ENCODE measurements at places on chromosomes 16 and 17.

DNA sequence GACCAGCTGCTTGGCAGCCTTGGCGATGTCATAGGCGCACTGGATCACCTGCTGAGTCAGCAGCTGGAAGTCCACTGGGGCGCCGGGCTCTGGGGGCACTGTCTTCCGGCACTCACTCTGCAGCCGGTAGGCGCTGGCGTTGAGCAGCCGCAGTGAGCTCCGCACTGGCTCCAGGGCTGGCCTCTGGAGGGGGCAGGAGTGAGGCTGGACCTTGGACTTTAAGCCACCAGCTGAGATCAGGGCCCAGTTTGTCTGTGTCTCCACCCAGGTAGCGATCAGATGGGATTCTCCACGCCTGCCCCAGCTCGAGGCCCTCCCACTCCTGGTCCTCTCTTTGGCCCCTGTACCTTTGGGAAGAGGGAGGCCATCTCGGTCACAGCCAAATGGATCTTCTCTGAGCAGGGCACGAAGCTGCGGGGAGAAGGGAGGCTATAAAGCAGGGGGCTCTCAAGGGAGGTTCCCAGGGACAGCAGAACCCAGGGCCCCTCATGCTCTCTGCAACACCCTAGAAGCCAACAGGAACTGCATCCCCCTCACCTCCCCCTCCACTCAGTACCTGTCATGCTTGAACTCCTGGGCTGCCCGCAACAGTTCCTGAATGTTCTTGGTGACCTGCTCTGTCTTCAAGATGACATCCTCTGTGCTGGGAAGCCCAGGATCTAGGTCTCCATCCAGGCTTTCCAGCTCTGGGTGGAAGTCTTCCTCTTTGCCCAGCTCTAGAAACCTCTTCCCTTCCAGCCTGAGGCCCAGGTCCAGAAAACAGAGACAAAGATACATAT lies 6.4 kb downstream of the TP53I13 start:
- DNase-seq: no peak

- no peak for DNase-seq
These were observed 15.0 kb upstream of the KDM6B start for GRCh38 chr17:7818746-7819645.

DNA sequence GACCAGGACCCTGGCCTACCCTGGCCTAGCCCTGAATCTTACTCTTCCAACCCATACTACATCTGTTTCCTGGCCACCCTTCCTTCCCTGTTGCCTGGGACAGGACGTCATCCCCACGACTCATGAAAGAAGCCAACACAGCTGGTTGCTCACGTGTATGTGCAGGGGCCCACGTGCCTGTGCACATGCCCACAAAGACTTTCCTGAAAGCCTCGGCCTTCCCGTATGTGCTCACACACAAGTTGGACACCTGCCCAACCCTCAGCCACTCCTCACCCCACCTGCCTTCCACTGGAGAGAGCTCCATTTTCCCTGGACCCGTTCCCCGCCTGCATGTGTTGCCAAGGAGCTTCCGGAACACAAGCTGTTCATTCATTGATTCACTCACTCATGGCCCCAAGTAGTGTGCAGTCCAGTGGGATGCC lies 7.0 kb downstream of the PLXDC1 start:
- DNase-seq: peak; percentile 72

DNA sequence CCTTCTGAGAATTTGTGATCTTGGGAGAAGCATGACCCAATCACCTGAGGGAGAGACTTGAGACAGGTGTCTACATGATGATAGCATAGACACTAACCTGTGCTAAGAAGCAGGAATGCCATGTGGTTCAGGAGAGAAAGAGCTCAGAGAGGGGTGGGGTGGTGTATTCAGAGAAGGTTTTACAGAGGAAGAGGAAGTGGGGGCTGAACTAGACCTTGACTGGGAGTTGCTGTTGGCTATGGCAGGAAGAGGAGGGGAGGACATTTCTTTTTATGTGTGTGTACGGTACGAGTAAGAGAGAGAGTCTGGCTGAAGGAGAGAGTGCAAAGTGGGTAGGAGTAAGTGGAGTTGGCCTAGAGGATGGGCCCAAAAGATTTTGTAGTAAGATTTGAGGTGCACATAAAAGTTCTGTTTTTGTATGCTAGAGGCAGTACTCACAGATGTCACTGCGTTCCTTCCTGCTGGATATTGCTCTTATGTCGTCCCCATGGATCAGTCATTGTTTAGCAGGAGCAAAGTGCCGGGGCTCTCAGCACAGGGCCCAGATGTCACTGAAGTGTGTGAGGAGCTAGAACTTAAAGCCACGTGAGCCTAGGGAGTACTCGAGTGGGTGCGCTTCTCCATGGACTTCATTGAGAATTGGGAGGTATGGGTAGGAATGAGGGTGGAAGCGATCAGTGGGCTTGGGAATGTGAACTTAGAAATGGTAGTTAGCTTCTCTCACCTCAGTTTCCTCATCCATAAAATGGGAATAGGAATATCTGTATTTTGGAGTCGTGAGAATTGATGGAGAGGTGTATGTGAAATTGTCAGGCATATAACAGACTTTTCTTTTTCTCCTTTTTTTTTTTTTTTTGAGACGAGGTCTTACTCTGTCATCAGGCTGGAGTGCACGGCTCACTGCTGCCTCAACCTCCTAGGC lies 22.1 kb downstream of the SLC7A6 start:
- DNase-seq: no peak

GRCh38 chr16:84463221-84463620 lies 41.2 kb downstream of the MEAK7 start:
- DNase-seq: no peak

DNA sequence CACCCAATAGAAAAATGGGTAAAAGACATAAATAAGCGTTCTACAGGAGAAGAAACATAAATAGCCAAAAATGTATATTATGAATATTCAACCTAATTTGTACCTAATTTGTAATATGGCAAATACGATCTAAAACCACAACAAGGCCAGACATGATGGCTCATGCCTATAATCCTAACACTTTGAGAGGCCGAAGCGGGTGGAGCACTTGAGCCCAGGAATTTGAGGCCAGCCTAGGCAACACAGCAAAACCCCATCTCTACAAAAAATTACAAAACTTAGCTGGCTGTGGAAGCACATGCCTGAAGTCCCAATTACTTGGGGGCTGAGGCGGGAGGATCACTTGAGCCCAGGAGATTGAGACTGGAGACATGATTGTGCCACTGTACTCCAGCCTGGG lies 30.1 kb downstream of the CRLF3 start:
- DNase-seq: no peak

DNA sequence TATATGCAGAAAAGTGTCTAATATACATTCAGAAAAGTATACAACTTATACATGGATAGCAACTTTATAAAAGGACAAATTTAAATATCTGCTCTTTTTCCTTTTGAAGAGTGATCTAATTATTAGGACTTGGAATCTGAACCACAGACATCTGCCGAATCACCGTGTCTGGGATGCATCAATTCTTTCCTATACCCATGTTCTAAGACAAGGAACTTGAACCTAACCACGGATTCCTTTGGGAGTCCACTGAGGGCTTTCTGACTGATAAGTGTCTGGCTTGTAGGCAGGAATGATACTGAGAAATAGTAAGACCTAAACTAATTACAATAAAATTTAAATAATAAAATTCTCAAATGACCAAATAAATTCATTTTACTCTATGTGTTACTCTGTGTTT lies 54.2 kb downstream of the NDEL1 start:
- DNase-seq: no peak

- DNase-seq: no peak
These were observed 57.4 kb downstream of the HS3ST3A1 start for GRCh38 chr17:13544292-13544691.

- DNase-seq: no peak
These were observed 1.2 kb downstream of the RABEP2 start for GRCh38 chr16:28923652-28924398.

DNA sequence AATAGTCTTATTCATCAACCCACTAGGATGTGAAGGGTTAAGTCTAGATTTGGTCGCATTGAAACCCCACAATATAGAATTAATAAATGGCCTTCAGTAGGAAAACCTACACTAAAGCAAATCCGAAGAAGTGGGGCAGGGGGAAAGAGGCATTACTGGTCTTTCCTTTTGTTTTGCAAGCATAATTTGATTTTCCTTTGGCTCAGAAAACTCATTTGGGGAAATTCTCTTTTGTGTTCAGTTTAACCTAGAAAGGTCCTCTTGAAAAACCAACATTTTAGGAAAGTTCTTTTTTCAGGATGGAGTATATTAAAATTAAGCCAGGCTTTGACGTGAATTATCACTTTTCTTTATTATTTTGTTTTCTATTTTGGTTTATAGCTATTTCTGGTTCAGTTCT lies 31.7 kb downstream of the ERCC4 start:
- no peak for DNase-seq

DNA sequence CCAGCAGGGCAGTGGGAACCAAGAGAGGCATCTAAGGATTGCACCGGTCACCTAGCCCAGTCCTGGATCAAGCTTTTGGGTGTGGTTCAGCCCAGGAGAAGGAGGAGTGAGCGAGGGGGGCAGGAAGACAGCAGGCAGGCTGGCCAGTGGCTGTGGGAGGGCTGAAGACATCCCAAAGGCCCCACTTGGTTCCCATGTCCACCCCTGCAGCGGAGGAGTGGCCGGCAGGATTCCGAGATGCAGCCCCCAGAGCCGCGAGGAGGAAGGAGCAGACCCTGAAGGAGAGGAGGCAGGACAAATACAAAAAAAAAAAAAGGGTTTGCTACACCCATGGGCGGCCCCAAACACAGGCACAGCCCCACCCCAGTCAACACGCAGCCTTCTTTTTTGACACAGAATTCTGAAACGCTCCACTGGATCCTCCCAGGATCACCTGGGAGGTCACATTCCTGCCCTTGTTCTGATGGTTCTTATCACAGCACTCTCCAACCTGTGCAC lies 1.1 kb upstream of the SLC47A2 start:
- no peak for DNase-seq

DNA sequence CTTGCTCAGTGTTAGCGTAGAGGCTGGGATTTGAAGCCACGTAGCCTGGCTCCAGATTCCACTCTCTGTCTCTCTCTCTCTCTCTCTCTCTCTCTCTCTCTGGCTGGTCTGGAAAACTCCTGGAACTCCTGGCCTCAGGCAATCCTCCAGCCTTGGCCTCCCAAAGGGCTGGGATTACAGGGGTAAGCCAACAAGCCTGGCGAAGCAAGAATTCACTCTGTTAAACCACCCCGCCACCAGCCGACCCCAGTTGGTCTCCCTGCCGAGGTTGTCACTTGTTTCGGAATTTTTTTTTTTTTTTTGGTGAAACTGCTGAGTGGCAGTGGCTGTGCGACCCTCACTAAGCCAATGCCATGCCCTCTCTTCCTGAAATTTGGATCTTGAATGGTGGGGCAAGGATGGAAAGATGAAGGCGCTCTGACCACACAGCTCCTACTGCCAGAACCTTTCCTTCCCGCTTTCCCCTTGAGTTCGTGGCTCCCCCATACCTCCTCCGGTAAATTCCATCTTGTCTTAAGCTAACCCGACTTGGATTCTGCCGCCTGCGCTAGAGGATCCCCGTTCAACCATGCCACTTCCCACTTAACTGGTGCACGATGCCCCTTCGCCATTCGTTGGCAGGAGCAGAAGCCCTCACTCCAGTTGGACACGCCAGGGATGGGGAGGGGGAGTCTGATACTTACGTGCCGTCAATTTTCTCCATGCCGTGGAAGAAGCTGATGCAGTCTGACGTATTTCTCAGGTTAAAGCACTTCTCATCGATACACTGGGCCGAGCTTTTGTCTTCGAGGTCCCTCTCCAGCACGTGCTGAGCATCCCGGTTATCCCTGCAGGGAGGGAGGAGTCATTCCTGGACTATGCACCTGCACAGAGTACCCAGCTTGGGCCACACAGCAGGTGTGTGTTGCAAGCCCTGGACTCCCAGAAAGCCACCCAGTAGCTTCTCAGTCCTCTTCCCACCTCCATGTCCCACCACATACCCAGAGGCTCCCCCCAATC lies 13.1 kb downstream of the TEKT5 start:
- DNase-seq: no peak

- DNase-seq: no peak
These were observed 11.4 kb upstream of the MC1R start for GRCh38 chr16:89907055-89907814.

DNA sequence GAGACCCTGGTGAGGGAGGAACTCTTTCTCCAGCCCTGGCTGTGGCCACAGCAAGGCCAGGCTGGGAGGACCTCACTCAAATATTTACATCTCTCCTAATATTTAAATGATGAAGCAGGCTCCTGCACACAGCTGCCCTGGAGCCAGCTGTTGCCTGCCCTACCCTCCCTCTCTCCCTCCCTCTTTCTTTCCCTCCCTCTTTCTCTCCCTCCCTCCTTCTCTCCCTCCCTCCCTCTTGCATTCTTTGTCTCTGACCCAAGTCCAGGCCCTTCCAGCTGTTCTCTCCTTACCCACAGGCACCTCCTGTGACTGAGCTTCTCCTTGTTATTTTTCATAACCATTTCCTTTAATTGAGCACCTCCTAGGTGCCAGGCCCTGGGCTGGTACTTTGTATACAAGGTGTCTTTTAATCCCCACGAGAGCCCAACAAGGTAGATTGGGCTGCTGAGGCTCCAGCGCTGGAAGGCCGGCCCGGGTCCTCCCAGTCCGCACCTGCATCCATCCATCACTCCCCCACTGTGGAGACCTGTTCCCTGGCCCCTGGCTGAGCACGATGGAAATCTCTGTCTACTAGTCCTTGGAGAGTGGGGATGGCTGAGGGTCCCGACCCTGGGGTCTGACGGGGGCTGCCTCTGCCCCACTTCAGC lies 242.3 kb downstream of the SEC14L1 start:
- DNase-seq: no peak

GRCh38 chr17:58421711-58422110 lies 4.4 kb upstream of the RNF43 start:
- no peak for DNase-seq

DNA sequence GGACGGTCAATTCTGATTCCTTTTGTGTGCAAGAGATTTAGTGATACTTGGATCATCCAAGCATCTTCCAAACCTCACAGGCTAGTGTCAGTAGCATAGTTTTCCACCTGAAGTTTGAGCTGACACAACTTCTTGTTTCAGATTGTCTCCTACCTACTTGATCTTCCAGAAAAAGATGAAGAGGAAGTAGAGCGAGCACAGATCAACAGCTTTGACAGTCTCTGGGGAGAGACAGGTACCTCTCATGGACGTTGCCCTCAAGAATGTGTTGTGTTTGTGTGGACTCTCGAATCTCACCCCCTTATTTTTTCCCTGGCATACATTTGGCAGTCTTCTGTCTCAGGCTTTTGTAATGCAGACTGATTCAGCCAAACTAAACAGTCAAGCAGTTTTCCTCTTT lies 47.4 kb downstream of the CYB561 start:
- no peak for DNase-seq

GRCh38 chr16:88439706-88440105 lies 13.4 kb upstream of the ZFPM1 start:
- DNase-seq: no peak

GRCh38 chr16:73113336-73113735 lies 65.4 kb upstream of the ZFHX3 start:
- no peak for DNase-seq
